ENCODE measurements at places on chromosomes 5 and 9.

- no peak for DNase-seq
Observed at GRCh38 chr9:113781896-113782295, 94.2 kb upstream of the ZNF618 start.

DNA sequence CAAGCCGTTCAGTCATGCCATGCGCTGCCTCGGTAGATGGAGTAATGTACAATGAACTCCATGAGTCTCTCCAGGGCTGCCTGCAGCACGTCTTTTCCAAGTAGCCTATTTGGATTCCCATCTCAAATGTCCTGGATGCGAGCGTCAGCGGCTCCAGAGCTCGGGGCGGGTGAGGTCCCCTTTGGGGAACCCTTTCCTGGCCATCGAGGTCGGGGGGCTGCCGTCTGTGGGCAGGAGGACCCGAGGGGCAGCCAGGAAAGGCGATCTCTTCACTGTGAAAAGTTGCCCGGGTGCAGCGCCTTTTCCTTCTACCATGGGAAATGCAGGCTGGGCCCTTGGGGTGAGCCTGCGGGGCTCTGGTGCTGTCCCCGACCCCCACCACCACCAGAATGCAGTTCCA, 36.9 kb upstream of the FCN2 start:
- no peak for DNase-seq

DNA sequence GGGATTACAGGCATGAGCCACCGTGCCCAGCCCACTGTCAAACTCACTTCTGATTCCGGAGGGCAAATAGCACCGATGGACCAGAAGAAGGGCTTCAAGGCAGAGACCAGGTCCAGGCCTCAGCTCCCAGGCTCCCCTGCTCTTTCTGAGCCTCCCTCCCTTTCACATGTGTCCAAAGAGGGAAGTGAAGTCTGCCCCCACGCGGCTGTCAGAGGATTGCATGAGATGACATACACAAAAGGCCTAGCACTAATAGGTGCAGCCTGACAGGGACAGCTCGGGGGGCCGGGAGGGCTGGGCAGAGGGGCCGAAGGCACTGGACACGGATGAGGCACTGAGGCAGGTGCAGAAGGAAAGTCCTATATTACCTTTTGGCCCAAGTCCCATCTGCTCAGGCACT, 16.1 kb downstream of the FBP1 start:
- no peak for DNase-seq

- peak; percentile 27 for DNase-seq
Observed at GRCh38 chr9:734831-735511, 106.5 kb upstream of the DMRT1 start.

DNA sequence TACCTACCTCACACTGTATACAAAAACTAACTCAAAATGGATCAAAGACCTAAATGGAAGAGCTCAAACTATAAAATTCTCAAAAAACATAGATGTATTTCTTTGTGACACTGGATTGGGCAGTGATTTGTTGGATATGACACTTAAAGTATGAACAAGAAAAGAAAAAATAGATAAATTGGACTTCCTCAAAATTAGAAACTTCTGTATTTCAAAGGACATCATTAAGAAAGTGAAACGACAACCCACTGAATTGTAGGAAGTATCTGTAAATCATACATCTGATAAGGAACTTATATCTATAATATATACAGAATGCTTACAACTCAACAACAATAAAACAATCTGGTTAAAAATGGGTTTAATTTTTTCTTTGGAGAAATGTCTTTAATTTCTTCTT, 96.7 kb downstream of the NRG2 start:
- no peak for DNase-seq

GRCh38 chr5:140311011-140311467, 8.1 kb upstream of the PFDN1 start:
- no peak for DNase-seq

DNA sequence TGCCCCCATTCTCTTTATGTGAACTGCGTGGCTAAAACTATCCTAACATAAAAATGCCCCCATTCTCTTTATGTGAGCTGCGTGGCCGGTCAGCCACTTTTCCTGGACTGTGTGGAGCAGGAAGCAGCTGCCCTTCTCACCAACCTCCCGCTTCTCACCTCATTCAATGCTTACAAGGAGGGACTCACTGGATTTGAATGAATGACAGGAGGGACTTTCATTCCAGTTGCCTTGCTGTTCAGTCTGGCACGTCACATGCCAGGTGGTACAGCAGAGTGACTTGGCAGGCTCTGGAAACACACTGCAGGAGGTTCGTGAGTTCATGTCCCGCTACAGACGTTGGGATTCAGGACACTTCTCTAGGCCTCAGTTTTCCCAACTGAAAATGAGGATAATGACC, 60.2 kb upstream of the NFIL3 start:
- DNase-seq, result no peak

DNA sequence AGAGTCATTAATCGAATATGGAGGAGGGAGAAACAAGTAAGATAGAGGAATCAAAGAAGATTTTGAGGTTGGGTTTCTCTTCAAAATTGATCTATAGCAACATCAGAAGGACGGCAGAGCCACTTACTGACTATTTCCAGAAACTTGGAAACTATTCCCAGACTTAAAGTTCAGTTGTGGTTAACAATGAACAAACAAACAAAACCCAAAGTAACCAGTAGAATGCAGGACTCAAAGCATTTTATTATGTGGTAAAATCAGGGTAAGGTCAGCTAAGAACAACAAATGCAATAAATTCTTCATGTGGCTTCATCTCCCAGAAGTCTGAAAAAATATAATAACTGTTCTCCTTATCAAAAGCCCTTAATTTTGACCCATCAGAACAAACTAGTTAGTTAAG, 54.9 kb upstream of the OSMR start:
- no peak for DNase-seq

DNA sequence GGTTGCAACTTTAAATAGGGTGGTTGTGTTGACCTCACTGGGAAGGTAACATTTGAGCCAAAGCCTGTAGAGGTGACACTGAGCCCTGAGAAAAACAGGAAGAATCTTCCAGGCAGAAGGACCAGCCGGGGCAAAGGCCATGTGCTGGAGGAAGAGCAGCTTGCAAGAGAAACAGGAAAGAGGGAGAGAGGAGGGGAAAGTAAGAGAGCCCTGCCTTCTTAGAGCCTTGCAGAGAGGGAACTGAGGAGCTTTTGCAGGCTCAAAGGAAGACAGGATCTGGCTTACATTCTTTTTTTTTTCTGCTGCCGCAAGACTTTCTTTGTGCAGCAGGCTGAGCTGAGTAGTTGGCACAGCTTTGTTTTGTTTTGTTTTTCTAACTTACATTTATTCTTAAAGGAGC, 17.4 kb downstream of the C9orf153 start:
- DNase-seq, result no peak

DNA sequence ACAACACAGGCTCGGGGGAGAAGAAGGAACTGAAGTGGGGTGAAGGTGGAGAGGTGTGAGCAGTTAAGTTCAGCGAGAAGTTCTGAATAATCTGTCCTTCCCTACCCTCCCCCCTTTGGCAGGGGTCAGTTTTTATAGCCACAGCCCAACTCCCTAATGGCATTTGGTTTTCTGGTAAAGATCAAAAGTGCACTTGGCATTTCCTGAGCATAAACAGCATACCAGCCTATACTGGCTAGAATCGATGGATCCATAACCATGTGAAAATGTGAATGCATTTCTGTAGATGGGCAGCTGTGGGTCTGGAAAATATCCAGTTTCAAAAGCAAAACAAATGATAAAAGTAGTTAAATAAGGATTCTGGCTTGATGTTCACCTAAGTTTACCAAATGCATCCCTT, 410.9 kb downstream of the PLK2 start:
- DNase-seq, result no peak

GRCh38 chr9:89722712-89723111, 117.9 kb downstream of the GADD45G start:
- DNase-seq, result no peak

- DNase-seq, result no peak
Observed at GRCh38 chr5:175894793-175895192, 23.4 kb downstream of the CPLX2 start.

- no peak for DNase-seq
Observed at GRCh38 chr5:35205186-35205585, 25.1 kb downstream of the PRLR start.

GRCh38 chr9:90546200-90546599, 96.4 kb downstream of the DIRAS2 start:
- peak; percentile 52 for DNase-seq

DNA sequence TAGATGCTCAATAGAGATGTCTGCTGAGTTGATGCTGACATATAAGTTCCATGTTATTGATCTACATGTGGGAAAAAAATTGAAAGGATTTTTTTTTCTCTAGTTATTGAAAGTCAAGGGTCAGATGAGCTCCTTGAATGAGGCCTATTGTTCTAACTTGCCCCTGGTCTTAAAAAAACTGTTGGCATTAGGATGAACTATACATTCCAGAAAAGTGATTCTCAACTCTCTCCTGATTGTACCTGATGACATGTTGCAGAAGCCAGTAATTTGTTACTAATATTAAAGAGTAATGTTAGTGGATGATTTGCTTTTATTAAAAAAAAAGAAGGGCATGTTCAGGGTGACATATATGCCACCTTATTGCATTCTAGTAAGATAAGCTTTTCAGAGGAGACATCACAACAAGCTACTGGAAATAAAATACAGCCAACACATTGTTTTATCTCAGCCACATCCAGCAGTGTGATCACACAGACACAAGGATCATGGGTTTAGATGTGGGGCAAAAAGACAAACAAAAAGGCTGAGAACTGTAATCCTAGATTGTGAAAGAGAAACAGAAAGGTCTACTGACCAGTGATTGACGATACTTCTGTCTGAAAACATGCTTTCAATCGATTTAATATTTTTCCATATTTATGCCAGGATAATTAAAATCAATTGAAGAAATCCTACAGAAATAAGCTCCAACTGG, 1314.1 kb upstream of the C9orf72 start:
- no peak for DNase-seq

- no peak for DNase-seq
Observed at GRCh38 chr9:93302586-93303257, 118.8 kb downstream of the WNK2 start.

DNA sequence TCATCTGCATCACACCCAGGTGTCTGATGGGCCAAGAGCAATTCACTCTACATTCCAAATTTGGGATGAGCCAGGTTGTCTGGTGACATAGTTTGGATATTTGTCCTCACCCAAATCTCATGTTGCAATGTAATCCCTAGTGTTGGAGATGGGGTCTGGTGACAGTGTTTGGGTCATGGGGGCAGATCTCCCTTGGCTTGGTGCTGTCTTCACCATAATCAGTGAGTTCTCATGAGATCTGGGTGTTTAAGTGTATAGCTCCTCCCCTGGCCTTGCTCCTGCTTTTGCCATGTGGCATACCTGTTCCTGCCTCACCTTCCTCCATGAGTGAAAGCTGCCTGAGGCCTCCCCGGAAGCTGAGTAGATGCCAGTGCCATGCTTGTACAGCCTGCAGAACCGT, 7.4 kb upstream of the SIL1 start:
- no peak for DNase-seq

- no peak for DNase-seq
Observed at GRCh38 chr9:12416716-12417115, 276.5 kb upstream of the TYRP1 start.

- no peak for DNase-seq
Observed at GRCh38 chr9:89879276-89879675, 274.5 kb downstream of the GADD45G start.

GRCh38 chr9:23322392-23322791, 503.6 kb downstream of the ELAVL2 start:
- no peak for DNase-seq

- DNase-seq, result no peak
Observed at GRCh38 chr5:169567079-169567478, 16.5 kb upstream of the SPDL1 start.

DNA sequence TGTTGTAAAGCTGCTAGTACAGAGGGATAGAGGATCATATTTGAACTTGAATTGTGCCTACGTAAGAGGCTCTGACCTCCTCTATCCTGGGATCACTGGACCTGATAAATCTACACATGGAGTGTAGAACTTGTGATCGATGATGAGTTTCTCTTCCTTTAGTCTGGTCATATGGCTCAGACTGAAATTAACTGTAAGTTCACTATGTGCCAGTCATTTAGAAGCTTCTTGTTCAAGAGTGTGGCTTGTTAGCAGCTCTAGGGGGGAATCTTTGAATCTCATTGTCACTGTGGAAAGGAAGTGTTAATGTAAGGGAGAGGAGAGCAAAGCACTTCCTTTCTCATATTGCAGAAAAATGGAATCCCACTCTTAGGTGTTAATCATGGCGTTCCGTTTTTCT, 12.1 kb downstream of the ZBTB34 start:
- DNase-seq, result no peak

GRCh38 chr9:80649496-80649895, 1039.9 kb downstream of the TLE1 start:
- DNase-seq, result no peak

Data from T1000 (cell line).